ENCODE measurements at places on chromosomes 6 and 20.

- no peak for DNase-seq
These were observed 13.1 kb downstream of the ARHGAP18 start for GRCh38 chr6:129696843-129697242.

- no peak for DNase-seq
These were observed 4.9 kb downstream of the HSP90AB1 start for GRCh38 chr6:44251576-44252524.

DNA sequence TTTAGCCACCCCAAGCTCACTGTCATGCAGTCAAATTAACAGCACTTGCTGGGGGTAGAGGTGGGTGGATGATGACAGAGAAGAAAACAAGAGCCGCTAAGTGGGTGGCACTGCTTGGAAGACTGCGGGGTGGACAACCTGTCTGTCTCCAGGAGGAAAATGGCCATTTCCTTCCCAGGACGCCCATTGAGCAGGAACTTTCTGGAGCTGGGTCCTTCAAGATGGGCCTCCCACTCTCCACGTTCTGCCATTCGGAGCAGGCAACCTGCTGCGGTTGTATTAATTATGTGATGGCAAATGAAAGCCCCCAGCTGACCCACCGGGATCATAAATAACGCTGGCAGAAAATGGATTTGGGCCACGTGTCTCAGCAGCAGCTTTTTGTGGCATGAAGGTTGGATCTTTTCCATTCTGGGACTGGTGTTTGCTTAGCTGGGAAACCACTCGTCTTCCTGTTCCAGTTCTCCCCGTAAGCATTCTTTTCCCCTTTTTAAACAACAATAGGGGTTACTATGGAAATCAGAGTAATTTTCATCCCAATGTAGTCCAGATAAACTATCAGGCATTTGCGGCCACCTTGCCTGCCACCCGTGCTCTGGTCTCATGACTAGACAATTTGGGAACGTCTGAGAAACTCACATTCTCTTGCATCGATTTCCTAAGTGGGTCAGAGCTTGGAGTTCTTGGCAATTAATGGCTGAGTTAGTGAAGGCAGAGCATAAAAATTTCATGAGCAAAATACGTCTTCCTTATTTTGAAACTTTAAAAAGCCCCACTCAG, 215.5 kb downstream of the ANKRD60 start:
- no peak for DNase-seq

DNA sequence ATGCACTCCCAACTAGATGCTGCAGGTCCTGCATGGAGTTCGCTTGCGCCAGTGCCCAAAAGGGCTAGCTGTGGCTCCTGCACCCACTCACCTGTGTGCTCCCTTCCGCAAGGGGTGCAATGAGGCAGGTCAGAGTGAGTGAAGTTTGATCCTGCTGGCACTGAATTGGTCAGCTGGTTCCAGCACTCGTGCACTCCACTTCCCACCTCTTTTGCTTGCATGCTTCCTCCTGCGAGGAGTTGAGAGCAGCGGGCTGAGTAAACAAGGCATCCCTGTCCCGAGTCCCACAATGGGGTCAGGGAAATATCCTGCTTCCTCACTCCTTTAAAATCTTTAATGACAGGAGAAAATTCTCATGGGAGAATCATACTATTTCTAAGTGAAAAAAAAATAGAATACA, 86.2 kb downstream of the LCA5 start:
- no peak for DNase-seq

GRCh38 chr6:43963203-43963602, 164.0 kb downstream of the MRPL14 start:
- DNase-seq = no peak

DNA sequence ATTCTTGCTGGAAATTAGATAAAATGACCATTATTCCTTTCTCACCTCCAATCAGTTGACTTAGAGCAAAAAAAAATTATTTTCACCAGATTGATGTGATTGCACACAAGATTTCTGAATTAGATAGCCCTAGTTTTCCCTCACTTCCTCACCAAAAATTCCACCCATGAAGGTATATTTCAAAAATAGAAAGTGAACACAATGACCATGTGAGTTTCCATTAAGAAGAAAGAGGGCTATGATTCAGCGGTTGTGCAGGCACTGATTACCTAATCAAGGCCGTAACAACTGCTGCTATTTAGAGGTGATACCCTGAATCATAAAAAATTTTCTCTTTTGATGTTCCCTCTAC, 19.5 kb upstream of the RALGAPA2 start:
- DNase-seq = no peak

- peak; percentile 96 for DNase-seq
These were observed 586.3 kb downstream of the HTR1B start for GRCh38 chr6:76876922-76877553.

- DNase-seq = no peak
These were observed 12.5 kb downstream of the GZF1 start for GRCh38 chr20:23374441-23374840.

DNA sequence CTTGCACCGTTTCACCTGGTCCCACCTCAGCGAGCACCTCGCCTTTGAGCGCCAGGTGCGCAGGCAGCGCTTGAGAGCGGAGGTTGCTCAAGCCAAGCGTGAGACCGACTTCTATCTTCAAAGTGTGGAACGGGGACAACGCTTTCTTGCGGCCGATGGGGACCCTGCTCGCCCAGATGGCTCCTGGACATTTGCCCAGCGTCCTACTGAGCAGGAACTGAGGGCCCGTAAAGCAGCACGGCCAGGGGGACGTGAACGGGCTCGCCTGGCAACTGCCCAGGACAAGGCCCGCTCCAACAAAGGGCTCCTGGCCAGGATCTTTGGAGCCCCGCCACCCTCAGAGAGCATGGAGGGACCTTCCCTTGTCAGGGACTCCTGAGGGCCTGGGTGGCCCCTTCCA, 1.5 kb downstream of the ABT1 start:
- no peak for DNase-seq

GRCh38 chr6:46273911-46274310, 103.1 kb upstream of the ENPP5 start:
- no peak for DNase-seq

DNA sequence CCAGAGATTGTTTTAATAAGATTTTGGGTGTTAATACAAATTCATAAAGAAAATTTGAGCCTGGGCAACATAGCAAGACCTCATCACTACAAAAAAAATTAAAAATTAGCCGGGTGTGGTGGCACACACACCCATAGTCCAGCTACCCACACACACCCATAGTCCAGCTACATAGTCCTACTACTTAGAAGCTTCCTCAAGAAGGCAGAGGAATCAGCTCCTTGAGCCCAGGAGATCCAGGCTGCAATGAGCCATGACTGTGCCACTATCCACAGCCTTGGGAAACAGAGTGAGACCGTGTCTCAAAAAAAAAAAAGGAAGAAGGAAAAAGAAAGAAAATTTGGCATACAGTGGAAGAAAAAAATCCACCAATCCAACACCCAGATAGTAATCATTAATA, 16.8 kb downstream of the SEC63 start:
- no peak for DNase-seq

- no peak for DNase-seq
These were observed 104.0 kb downstream of the COL12A1 start for GRCh38 chr6:75101896-75102295.

DNA sequence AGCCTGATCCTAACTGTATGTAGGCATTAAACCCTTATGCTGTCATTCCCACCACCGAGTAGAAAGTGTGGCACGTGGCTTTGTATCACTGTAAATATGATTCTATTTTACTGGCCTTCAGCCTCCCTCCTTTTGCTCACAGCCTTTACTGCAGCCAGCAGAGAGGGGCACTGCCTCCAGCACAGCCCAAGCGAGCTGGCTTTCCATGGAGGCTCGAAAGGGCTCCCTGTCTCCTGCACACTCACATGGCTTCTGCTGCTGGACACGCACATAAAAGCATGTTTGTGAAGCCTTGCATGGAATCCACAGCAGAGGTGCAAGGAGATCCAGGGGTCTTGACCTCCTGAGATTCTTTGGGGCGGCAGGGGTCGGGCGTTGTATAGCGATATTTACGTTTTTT, 51.3 kb downstream of the RNASET2 start:
- DNase-seq = no peak

DNA sequence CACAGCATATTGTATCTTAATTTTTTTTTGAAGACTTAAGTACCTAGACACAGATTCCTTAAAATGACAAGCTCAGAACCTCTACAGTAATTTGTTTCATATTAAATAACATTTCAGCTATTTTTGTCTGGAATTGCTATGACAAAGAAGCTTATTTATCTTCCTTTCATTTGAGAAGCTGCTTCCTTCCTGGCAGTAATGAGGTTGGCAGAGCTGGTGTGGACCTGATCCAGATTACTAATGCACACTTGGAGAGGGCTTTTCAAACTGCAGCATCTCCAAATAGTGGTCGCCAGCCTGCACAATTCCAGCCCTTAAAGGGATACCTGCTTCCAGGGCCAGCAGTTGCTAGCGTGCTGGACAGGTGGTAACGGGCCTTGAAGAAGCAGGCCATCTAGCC, 12.1 kb downstream of the PTCHD4 start:
- no peak for DNase-seq

DNA sequence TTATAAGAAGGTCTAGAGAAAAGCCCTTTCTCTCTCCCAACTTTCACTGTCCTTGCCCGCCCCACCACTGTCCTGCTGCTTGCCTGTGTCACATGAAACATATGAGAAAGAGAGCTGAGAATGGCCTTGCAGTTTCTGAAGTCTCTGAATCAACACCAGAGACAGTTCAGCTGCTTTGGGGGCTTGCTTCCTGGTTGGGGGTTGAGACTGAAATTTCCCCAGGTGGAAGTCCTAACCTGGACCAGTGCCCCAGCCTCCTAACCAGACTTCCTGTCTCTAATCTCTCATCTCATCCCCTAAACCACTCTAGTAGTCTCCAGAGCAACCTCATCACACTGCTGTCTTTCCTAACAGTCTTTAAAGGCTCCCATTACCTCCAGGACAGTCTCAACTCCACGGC, 10.7 kb downstream of the TRAM2 start:
- DNase-seq = no peak

- no peak for DNase-seq
These were observed 399.7 kb downstream of the COL12A1 start for GRCh38 chr6:74805916-74806696.

DNA sequence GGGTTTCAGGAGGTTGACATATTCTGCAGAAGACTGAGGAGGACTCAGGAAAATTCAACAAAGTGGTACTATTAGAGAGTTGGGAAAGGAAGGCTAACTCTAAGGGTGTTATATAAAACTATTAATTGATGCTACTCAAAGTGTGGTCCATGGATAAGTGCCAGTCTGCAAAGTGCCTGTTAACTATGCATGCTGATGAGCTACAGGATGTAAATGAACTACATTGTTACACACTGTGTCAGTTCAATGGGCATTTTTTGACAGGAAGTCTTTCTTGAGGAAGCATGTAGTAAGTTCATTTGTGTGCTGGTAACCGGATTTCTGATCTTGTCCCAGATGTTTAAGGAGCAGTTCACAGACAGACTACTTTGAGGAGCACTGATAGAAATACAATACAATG, 75.6 kb downstream of the KLHL32 start:
- DNase-seq = no peak

DNA sequence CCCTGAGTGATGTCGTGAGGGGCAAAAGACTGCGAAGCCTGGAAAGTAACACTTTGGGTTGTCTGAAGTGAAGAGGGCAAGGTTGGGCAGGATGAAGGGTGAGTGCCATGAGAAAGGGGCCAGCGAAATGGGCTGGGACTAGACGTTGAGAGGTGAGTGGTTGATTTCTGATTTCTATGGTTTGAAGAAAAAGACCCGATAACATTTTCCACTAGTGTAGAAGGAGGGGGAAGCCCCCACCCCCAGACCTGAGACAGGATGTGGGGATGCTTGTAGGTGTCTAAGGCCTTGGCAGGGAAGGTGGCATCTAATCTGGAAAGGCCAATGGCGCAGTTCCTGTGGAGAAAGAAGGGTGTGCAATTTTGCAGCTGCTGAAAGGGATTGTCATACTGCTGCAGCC, 25.3 kb upstream of the KIF3B start:
- no peak for DNase-seq

DNA sequence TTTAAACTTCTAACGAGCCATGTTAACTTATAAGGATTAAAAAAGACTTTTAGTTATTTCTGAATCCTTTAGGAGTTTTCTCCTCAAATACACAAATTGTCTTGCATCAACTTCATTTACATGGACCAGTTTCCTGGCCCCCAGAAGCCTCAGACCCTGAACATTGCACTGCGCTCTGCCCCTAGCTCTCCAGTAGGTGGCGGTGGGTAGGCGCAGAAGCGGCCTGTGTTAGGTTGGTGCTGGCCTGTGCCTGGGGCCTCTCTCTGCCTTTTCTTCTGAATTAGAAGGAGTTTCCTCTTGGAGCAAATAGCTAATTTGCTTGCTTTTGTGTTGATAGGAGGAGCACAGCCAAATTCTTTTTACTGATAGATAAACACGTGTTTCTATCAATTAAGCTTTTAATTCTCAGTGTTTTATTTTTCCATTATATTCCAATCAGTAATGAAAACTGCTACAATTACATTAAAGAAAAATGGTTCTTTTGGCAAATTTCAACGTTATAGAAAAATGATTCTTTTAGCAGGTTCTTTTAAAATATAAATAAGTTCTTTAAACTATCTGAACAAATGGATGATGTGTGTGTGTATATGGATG, 44.4 kb downstream of the DTD1 start:
- DNase-seq = peak; percentile 88

DNA sequence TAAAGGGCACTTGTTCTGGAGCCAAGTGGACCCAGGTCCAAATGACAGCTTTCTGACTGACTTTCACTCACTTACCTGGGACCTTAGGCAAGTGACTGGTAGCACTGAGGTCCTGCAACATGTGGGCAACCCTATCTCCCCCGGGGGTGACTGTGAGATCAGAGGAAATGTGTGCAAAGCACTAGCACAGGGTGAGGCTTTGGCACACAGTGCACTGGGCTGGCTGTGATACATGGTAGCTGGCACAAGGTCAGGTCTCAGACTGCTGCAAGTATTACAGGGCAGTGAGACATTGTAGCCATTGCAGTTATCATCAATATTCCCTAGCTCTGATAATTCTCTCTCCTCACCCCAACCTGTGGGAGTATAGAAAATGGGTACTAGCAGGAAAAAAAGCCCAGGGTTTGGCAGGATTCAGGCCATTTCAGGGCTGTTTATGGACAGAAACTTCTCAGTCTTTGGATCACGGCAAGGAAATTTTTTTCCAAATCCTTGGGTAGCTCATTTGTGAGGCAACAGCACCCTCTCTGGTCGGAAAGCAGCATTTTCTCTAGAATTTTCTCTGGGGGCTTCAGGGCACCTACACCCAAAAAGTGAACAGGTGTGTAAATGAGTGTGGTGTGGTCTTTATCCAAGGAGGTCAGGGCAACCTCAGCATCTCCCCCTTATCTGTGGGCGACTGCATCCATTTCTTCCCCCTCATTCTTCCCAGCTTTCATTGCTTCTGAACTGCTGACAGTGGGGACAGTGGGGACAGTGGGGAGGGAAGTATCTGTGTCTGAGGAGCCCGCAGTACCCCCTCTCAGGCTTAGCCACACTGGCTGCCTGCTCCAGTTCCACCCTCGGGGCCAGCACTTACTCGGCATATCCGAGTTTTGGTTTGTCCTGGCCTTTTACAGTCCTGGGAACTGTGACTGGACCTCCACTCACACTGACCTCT, 148.7 kb upstream of the PHACTR3 start:
- DNase-seq = peak; percentile 68

GRCh38 chr6:31251261-31251660, 20.6 kb downstream of the HLA-C start:
- no peak for DNase-seq

- DNase-seq = no peak
These were observed 356.8 kb downstream of the HDGFL1 start for GRCh38 chr6:22925920-22926789.

Data from GM23338 (cell line).